MG63 (cell line): ENCODE measurements at places on chromosomes 4 and X. TPM values are rescaled to one million over a fixed set of nuclear protein-coding genes. Genes with fewer than 3 reads are reported as not detected.

DNA sequence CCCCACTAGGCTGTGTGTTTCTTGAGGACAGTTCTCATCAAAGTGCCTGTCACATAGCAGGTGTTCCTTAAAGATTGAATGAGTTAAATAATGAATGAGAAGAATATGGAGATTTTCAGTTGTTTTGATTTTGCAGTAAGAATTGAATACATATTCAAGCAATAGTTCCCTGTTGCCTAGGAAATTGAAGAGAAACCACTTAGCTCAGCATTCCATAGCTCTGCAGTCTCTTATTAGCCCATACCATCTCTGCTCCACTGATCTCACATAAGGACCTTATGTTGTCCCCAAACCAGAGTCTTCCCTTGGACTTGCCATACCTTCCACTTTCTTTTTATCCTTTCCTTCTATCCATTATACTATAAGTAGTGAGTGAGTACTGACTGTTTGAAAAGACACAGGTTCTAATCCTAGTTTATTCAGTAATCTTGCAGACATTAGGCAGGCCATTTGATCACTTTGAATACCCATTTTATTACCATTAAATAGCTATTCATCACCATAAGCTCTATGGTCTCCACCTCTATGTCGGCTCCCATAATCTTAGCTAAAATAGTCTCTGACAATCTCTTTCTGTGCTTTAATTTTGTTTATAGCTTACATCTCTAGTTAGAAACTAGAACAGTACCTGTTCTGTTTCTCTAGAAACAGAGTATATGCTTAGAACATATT lies 1059.6 kb upstream of the SLIT2 start:
- DNase-seq: no peak

GRCh38 chr4:82360298-82361177 lies 13.3 kb downstream of the HNRNPD start:
- no peak for DNase-seq

Gene SCRG1
- total RNA-seq: 0.26 TPM in 1 of 2 replicates, not detected in the other

DNA sequence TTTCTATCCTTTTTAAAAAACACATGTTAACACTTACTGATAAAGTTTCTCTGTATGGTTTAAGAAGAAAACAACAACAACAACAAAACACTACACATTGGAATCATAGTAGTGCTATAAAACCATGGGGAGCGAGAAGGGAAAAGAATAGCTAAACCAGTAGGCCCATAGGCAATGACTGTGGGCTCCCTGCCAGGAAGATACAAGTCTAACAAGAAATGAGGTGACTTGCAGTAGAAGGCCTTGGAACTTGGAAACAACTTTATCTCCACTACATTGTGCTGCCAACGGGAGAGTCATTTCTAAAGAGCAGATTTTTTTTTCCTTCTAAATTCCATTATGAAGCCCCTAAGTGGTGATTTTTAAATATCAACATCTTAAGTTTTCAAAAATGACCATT lies 78.0 kb downstream of the GPC4 start:
- no peak for DNase-seq

- DNase-seq: no peak
Measured at GRCh38 chrX:54710920-54711319, 87.1 kb downstream of the ITIH6 start.

Gene PPARGC1A
- total RNA-seq: not detected in 2 replicates

Gene VSIG1
- total RNA-seq: not detected in 2 replicates

Gene CHRDL1
- 79.1 and 90.2 TPM in 2 replicates for total RNA-seq

- DNase-seq: no peak
Measured at GRCh38 chr4:100641336-100641735, 123.5 kb upstream of the EMCN start.

DNA sequence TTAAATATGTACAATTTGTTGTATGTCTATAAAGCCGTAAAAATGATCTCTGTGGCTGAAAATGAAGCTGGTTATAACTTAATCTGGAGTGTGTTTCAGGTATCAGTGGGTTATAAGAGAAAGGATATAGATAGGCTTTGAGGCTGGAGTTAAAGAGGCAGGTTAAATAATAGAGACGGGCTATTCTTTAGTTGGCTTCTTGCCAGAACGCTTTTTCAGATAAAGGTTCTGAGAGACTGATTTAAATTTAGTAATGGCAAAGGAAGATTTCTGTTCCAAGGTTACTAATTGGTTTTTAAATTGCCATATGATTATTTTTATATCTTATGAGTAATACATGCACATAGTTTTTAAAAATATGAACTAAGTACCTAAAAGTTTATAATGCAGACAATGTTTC lies 117.4 kb downstream of the AWAT2 start:
- no peak for DNase-seq

DNA sequence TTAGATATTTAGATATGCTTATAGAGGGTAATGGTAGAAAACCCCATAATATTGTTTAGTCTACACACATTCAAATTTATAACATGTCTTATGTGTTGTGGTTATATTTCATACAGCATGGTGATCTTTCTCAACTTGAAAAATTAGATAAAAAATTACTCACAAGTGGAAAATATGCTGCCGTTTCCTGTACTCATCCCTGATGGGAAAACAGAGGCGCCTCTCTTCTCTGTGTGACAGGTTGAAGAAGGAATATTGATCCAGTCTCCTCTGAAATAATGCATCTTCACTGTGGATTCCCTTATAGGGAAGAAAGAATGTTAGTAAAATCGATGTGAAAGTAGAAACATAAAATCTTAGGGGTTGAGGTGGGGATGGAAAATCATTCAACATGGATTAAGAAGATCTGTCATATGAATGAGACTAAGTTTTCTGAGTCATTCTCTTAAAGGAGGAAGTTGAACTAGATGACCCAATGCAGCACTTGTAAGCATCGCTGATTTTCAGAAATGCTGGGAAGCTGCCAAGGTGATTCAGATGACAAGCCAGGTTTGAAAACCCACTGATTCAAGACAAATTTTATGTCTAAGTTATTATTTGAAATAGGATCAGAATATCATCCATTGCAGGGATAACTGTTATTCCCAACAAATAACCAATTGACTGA lies 70.7 kb downstream of the ANKRD50 start:
- peak; percentile 72 for DNase-seq

DNA sequence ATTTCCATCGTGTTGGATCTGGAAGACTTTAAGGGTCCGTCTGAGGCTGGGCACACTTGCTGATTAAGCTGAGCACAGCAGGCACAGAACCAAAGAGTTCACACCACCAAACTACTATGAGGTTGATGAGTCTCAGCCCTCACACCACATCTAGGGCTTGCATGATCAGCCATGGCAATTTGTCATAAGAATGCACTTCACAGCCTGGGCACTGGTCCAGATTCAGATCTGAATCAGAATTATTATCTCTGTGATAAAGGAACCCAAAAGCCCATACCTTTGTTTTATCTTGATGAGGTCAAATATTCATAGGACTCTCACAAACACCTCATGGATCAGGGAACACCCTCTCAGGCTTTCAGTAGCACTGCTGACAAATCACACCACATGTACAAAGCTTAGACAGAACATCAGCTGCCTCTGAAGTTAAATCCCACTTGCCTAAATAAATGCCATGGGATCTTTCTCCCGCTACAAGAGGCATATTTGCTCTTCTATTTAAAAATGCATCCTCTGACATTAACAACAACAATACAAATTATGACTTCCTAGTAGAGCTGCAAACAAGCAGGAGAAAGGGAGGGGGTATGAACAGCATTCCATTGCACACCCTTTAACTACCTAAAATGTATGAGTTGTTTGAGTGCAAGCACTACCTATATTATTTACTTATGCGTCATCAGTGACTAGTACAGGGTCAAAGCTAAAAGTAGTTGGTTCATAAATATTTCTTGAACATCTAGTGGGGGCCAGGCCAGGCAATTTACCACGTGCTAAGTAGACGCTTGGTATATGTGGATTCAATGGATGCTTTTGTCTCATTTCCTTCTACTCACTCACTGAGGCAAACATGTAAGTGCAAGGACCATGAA lies 186.3 kb upstream of the FGF13 start:
- no peak for DNase-seq

Gene TMEM31
- total RNA-seq: not detected in 2 replicates

Gene RAB39B
- total RNA-seq: 1.6 and 1.7 TPM in 2 replicates

Gene ARHGAP36
- not detected in 2 replicates for total RNA-seq

- no peak for DNase-seq
Measured at GRCh38 chrX:48497871-48498270, 10.9 kb upstream of the PORCN start.

Gene COL4A6
- 0.39 and 0.46 TPM in 2 replicates for total RNA-seq

DNA sequence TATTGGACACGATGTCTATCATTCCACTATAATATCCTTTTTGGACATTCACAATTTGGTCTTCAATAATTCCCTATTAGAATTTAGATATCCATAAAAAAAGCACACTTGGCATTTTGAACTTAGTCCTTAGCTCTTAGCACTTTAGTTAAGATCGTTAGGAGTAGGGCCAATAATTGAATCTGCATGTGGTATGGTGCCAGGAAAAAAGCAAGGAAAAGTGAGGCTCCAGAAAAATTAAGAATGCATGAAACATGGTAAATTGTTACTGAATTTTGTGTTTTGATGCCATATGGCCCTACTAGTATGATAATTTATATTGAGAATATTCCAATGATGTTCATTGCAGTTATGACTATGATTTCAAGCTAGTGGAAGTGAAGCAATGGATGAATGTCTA lies 53.6 kb upstream of the TEX13A start:
- DNase-seq: no peak

Gene SLC2A9
- total RNA-seq: not detected in 2 replicates

Gene TLR1
- total RNA-seq: 0.07 TPM in 1 of 2 replicates, not detected in the other

GRCh38 chrX:1564750-1565683 lies 26.4 kb upstream of the AKAP17A start:
- no peak for DNase-seq

DNA sequence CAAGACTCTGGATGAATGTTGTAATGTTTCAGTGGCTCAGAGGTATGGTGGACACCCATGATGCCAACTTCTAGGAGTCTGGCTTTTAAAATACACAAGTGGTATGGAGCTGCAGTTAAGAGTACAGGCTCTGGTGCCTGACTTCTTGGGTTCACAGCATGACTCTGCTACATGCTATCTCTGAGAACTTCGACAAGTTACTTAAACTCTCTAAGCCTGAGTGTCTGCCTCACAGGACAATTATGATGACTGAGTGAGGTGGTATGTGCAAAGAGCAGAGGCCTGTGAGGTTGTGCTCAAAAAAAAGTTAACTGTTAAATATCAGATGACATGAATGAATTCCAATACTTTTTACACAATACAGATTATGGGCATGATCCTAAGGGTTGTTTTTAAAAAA lies 90.9 kb upstream of the SRD5A3 start:
- no peak for DNase-seq

DNA sequence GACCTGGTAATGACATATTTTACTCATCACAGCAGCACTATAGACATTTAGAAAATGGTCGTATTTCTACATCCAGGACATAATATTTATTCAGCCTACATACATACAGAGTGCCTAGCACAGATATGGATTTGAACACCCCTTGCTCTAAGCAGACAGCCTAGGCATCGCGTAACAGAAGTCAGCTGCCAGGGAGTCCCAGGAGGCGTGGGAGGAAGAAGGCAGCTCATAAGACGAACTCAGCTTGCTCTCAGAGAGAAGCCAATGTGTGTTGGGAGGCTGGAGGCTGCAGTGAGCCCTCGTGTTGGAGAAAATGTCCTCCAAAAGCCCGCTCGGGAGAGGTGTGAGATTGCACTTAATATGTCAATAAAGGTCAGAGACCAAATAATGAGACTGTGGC lies 131.6 kb downstream of the BCOR start:
- no peak for DNase-seq

Gene BGN
- 35.9 and 94.7 TPM in 2 replicates for total RNA-seq

Gene AKAP4
- not detected in 2 replicates for total RNA-seq

- no peak for DNase-seq
Measured at GRCh38 chr4:137378821-137379220, 153.5 kb downstream of the PCDH18 start.

DNA sequence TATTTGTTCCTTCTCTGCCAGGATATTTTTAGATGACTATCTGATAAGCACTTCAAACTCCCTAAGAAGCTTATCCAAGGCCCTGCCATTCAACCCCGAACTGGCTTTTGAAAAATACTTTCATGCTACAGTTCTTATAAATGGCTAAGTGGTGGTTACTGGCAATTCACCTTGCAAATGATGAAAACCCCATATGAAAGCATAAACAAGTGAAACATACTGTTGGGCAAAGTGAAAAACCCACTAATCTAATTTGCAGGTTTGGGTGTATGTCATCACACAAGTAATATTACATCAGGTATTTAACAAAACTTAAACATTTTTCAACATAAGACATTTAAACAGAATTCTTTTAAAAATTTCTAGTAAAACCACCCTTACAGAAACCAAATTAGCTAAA lies 31.1 kb downstream of the TAPT1 start:
- no peak for DNase-seq

DNA sequence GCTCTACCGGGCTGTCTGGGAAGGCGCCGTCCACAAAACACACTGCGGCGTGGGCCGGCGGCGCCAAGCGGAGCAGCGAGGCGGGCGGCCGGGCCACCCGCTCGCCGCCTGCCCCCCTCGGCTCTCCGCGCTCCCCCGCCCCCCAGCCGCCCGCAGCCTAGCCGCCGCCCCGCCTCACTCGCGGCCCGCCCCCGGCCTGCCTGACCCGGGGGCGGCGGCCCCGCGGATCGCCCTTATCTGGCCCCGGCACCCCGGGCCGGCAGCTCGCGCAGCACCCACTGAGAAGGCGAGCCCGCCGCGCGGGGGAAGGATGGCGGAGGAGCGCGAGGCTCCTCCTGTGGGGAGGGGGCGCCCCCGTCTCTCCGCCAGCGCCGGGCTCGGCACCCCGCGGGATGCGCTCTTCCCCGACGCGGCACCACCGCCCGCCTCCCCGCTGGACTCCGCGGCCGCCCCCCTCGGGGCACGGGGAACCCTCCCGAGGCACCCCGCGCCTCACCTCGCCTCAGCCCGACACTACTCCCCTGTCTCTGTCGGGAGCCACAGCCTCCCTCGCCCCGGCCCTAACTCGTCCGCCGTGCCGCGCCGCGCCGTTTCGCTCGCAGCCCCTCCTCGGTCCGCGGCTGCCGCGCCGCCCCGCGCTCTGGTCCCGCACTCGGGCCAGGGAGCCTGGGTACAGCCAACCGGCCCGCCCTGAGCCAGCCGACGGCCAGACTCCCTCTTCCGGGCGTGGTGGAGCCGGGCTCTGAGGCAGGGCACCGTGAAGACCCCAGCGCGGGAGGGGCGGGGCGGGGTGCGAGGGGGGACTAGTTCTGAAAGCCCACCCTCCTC lies 566 bp downstream of the ATP11C start:
- peak; percentile 53 for DNase-seq

Gene TMEM255A
- not detected in 2 replicates for total RNA-seq

Gene SCML1
- total RNA-seq: 24.7 and 32.8 TPM in 2 replicates

GRCh38 chrX:101759000-101759399 lies 99.3 kb upstream of the ARMCX2 start:
- DNase-seq: peak; percentile 4

- DNase-seq: peak; percentile 0
Measured at GRCh38 chrX:155544881-155545280, 67.9 kb downstream of the TMLHE start.
